ENCODE measurements at places on chromosomes 5 and 9.

DNA sequence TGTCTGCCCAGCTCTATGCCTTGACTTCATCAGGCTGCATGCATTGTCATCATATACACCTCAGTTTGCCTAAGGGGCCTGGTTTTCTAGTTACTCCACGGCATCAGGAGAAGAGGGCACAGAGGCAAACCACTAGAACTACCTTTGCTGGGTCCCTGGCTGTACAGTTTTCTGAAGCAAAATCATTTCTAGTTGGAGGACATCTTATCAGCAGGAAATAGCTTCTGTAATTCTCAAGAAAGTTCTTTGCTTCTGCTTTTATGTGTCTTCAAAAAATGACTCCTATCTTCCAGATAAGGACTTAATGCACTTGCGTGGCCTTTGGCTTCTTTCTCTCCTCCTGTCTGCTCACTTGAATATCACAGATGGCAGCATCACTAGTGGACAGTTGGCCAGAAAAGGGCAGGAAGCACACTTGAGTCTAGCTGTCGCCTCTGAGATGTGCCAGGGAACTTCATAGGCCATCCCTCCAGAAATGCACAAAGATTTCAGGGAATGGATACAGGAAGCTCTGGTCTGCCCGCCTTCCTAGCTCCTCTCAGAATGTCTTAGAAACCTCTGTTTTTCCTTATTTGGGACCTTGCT lies 22.4 kb upstream of the LTC4S start:
- no peak for DNase-seq

- no peak for DNase-seq
Observed at GRCh38 chr9:91162784-91163443, 198.8 kb downstream of the AUH start.

- DNase-seq, result no peak
Observed at GRCh38 chr5:87732875-87733768, 320.4 kb upstream of the CCNH start.

GRCh38 chr5:17910318-17910717 lies 276.1 kb downstream of the TAF11L14 start:
- DNase-seq, result no peak

GRCh38 chr5:135521964-135522363 lies 13.8 kb downstream of the NEUROG1 start:
- no peak for DNase-seq

DNA sequence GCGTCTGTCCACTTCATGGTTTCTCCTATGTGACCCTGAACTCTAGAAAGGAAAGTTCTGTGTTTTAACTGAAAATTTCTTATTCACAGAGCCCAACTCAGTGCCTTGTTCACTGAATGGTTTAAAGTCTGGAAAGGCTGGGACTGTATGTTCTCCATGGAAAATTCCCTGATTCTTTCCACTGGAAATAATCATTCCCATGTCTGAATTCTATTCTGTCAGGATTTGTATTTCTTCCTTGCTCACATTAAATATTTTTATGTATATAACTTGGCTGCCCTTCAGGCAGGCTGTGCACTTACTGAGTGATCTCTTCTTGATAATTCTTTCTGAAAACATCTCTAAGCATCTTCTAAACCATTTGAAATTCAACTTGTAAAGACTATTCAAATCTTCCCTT lies 1126.9 kb upstream of the DMAC1 start:
- no peak for DNase-seq

- no peak for DNase-seq
Observed at GRCh38 chr5:73351593-73351992, 97.0 kb downstream of the FOXD1 start.

GRCh38 chr9:15782106-15782505 lies 229.3 kb downstream of the CCDC171 start:
- DNase-seq, result no peak

DNA sequence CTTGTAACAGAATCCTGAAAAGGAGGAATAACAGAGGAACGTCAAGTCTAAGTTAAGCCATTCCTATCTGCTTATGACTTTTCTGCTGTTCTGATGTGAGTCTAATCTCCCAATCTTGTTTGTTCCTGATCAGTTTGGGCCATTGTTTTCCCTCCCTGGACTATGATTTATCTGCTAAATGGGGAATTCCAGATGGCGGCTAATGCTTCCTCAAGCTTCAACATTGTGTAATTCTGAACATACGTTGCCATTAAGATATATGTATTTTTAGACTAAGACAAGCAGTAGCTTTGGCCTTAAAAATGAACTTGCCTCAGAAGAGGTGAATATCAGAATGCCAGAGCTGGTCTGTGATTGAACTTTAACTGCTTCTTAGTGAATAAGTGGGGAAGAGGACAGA lies 142.7 kb downstream of the PRKACG start:
- DNase-seq, result no peak
